Activated CD4-positive, alpha-beta T cell treated with anti-CD3 and anti-CD28 coated beads, Interleukin-2, amount 50 U/mL, for 1 hour (primary cell): ENCODE measurements at places on chromosomes 7 and 10.

- no peak for DNase-seq
Observed at GRCh38 chr10:122882766-122883165, 3.4 kb upstream of the FAM24B start.

DNA sequence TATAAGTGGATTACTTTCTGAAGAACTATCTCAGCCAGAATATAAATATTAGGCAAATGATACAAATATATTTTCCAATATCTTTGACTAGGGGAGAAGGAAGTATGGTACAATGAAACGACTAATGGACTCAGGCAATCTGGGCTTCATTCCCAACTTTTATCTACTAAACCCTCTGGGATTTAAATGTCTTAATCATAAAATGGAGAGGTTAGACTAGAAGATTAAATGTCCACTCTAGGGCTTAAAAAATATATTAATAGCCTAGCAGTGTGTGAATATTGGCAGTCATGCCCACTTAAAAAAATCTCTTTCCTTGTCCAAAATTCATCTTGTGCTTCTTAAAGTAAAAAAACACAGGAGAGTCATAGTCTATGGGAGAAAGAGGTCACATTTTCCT lies 98.3 kb downstream of the CTTNBP2 start:
- DNase-seq = no peak

DNA sequence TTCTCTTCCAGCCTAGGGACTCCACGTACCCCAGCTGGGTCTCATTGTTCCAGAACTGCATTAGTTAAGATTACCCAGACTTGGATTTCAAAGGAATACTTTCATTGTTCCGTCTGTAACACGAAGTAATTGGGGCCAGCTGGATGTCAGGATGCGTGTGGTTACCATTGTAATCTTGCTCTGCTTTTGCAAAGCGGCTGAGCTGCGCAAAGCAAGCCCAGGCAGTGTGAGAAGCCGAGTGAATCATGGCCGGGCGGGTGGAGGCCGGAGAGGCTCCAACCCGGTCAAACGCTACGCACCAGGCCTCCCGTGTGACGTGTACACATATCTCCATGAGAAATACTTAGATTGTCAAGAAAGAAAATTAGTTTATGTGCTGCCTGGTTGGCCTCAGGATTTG lies 21.0 kb downstream of the LRRC17 start:
- no peak for DNase-seq

- no peak for DNase-seq
Observed at GRCh38 chr7:108660465-108660864, 90.8 kb downstream of the DNAJB9 start.

- no peak for DNase-seq
Observed at GRCh38 chr10:109205929-109206585, 717.3 kb downstream of the XPNPEP1 start.

DNA sequence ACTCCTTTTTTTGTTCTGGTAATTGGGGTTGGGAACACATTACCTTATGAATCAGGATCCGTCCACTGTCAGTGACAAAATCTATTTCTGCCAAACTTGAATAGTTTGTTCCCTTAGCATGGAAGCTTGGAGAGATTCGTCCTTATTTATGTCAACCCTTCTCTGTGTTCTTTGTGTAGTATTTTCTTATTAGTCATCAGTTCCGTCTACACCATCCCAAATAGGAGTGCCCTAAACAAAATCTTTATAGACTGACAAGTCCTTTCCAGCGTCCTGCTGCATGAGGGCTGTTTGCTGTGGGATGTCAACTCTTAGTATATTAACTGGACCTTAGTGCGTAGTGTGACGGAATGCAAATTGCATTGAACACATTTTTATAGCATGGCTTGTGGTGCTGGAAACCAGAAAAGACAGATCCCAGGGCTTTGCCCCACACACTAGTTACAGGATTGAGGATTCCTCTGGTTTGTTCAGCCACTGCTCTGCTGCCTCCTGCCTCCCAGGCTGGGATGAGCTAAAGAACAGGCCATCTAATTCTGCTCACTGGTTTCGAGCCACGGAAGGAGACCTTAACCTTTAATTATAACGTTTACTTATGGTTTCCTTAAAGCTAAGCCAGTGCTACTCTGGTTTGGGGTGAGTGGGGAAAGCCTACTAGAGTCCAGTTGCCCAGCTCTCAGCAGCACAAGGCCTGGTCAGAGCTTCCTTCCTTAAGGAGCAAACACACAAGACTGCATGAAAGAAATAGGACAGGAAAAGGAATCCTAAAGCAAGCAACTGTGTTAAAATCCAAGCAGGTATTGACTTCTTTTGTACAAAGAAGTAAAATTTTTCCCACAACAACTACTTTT lies 194.4 kb downstream of the CCSER2 start:
- no peak for DNase-seq

DNA sequence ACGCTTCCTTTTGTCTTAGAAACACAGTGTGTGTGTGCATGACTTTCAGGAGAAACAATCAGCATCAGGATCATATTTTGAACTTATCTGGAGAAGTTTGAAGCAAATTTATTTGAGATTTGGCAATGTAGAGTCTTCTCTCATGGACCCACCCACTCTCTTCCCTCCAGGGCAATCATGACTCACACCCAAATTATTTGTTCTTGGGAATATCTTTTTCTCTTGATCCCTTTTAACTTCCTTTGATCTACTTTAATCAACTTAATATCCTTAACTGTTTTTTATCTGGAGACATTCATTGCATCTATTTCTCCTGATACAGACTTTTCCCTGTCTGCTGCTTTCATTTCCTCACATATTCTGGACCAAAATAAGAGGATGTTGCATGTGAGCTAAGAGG lies 1174.3 kb downstream of the GATA3 start:
- DNase-seq = no peak

- DNase-seq = no peak
Observed at GRCh38 chr10:88507404-88507803, 75.7 kb downstream of the RNLS start.

DNA sequence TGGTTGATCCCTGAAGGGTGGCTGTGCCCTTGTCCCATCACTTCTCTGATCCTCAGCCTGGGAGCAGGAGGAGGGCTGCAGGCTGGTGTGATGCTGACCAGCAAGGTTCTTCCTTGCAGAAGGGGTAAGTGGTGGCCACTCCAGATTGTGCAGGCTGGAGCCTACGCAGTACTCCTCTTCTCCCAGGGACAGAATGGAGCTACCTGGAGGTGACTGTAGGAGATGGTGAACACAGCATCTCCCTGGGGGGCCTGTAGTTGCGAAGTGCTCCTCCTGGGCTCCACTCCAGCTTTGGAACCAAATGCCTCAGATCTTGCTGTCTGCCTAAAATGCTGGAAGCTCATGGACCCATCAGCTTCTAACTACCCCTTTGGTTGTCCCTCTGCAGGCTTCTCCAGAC lies 323.6 kb upstream of the PODXL start:
- DNase-seq = no peak

- no peak for DNase-seq
Observed at GRCh38 chr10:31584098-31584631, 265.1 kb downstream of the ZEB1 start.
